ENCODE measurements at places on chromosomes 16 and 17.

GRCh38 chr16:27251541-27252205, 16.9 kb downstream of the NSMCE1 start:
- DNase-seq: no peak

- no peak for DNase-seq
Observed at GRCh38 chr17:17479209-17479608, 2.4 kb downstream of the MED9 start.

- no peak for DNase-seq
Observed at GRCh38 chr17:59506894-59507726, 58.3 kb upstream of the DHX40 start.

DNA sequence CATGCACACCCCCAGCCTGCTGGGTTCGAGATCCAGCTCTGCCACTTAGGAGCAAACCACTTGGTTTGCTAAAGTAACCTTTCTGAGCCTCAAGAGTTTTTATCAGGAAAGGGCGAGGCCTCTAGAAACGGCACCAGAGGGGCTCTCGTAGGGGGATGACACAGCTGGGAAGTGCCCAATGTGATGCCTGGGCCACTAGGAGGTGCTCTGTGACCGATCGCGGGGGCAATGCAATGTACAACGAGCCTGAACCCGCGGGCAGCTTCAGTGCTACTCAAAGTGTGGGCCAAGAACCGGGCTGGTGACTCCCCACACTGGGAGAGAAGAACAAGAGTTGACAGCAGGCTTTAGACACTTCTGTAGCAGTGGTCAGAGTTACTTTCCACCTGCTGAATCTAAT, 9.4 kb downstream of the C16orf89 start:
- DNase-seq: no peak

DNA sequence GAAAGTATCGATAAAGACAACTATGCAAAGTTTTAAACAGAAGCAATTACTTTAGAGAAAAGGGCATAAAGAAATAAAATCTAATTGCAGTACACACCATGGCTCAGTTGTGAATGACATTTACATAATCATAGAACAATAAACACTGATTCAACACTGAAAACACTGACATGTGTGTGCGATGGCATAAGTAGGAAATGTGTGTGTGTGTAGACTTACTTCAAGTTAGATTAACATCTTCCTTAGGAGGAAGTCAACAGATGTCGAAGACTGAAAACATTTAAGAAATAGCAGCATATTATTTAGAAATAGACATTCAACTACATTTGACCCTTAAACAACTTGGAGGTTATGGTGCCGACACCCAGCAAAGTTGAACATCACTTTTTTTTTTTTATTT, 172.4 kb downstream of the STX8 start:
- DNase-seq: no peak

DNA sequence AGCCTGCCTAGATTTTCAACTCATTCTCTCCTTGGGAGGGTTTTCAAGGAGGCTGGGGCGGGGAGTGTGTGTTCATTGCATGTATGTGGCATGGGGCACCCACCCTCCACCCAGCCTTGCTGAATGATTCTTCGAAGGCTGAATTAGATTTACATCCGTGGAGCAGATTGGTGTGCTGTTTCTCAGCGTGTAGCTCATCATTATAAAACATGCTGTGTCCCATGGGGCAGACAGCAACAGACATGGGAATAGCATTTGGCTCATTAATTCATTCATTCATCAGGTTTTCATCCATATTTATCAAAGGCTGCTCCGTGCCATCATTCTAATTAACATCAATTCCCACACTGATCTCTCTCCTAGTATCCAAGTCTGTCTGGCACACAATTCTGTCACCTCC, 10.6 kb upstream of the CD300A start:
- DNase-seq: no peak

- no peak for DNase-seq
Observed at GRCh38 chr17:76270770-76271668, 5.9 kb downstream of the UBALD2 start.

GRCh38 chr17:51527225-51527982, 267.1 kb downstream of the UTP18 start:
- no peak for DNase-seq

DNA sequence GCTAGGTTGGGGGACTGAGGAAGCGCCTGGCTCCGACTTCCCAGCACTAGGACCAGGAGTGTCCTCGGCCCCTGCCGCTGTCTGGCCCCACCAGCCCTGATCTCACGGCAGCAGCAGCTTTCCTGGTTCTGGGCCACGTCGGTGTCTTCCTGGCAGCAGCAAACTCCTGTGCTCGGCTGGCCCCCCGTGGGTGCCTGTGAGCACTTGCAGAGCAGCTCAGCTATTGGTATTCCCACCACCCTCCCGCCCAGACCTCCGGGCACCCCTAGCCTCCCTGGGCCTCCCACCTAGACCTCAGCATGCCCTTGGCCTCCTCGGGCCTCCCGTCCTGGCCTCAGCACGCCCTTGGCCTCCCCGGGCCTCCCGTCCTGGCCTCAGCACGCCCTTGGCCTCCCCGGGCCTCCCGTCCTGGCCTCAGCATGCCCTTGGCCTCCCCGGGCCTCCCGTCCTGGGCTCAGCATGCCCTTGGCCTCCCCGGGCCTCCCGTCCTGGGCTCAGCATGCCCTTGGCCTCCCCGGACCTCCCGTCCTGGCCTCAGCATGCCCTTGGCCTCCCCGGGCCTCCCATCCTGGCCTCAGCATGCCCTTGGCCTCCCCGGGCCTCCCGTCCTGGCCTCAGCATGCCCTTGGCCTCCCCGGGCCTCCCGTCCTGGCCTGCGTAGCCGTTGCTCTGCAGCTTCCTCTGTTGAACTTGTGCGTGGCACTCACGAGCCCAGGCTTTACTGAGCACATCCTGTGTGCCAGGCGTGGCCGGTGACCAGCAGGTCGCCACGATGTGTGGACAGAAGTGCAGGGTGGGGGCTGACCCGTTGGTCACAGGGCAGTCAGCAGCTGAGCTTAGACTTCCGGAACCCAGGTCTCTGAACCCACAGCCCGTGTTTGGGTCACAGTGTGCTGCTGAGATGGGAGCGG, 51.8 kb upstream of the ACSF3 start:
- DNase-seq: no peak

GRCh38 chr17:20008242-20009051, 712 bp upstream of the SPECC1 start:
- no peak for DNase-seq

GRCh38 chr16:73485880-73486279, 438.0 kb upstream of the ZFHX3 start:
- no peak for DNase-seq

GRCh38 chr17:732902-733720, 715 bp downstream of the TLCD3A start:
- no peak for DNase-seq

DNA sequence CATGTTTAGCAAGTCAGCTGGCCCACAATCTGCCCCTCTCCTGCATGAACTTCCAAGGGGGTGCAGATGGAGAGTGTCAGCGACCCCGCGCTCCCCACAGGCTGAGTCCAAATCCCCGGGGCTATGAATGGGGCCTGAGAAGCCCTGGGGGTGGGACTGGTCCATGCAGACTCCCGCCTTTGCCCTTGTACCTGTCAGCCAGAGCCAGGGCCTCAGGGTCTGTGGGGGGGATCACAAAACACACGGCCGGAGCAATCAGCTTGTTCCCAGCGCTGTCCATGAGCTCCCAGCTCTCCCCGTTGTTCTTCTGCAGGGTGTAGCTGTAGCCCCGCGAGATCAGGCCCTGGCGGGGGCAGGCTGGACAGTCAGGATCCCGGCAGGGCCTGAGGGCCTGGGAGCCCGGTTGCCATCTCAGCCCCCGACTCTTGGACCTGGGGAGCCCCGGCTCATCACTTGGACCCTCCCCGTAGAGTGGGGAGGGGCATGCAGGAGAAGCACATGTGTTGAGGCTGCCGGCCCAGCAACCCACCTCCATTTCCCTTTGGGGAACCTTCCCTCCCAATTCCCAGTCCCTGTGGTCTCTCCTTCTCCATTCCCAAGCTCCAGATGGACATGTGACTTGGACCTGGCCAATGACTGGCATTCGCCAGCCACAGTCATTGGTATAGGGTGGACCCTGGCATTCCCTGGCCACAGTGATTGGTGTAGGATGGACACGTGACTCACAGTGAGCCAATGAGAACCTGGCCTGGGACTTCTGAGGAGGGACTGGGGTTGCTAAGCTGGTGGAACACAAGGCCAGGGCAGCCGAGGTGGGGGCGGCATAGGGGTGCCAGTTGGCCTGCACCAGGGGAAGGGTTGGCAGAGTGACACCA, 42.4 kb downstream of the PPL start:
- DNase-seq: no peak

DNA sequence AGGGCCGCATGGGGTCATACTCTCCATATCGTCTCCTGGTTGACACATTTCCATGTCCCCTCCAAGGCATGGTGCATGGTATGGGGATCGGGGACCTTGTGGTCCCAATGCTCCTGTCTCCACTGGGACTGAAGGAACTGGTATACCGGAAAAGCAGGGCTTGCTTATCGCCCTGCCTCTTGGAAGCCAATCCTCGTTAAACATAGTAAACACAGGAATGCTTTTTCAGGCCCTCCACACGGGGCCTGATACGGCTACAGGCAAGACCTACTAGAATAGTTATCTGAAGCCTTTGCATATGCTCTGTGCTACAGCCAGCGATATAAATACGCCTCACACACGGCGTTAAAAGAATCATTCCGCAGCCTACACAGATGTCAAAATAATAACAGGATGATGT, 159.5 kb downstream of the SHISA9 start:
- no peak for DNase-seq

- no peak for DNase-seq
Observed at GRCh38 chr17:81018044-81018802, 16.7 kb upstream of the BAIAP2 start.

DNA sequence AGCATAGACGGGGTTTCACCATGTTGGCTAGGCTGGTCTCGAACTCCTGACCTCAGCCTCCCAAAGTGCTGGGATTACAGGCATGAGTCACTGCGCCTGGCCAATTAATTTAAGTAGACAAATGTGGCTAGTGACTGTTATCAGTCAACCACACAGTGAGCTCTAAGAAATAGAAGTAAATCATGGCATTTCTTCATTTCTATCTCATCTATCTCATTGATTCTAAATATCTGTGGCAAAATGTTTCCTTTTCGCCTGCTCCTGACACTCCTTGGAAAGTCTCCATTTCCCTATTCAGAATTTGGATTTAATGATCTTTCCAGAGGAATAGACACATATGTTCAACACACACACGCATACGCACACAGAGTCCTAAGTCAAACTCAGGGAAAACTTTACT, 81.3 kb downstream of the HIC1 start:
- DNase-seq: no peak

- no peak for DNase-seq
Observed at GRCh38 chr17:15112846-15113617, 152.1 kb downstream of the PMP22 start.

DNA sequence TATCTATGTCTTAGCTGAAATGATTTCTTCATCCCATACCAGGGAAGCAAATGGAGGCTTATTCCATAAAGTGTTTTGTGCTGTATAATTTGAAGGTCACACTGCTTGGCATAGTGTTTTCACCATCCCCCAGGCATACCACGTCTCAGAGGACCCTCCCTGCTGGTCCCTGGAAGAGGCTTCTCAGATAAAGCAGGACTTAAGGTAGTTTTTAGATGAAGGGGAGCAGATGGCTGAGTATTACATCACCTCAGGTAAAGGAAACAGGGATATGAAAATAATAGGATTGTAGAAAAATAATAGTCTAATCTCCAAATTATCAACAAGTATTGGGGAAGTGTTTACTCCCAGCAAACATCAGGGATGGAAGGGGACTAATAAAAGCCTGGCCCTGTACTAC, 7.3 kb upstream of the SMG1 start:
- DNase-seq: no peak

DNA sequence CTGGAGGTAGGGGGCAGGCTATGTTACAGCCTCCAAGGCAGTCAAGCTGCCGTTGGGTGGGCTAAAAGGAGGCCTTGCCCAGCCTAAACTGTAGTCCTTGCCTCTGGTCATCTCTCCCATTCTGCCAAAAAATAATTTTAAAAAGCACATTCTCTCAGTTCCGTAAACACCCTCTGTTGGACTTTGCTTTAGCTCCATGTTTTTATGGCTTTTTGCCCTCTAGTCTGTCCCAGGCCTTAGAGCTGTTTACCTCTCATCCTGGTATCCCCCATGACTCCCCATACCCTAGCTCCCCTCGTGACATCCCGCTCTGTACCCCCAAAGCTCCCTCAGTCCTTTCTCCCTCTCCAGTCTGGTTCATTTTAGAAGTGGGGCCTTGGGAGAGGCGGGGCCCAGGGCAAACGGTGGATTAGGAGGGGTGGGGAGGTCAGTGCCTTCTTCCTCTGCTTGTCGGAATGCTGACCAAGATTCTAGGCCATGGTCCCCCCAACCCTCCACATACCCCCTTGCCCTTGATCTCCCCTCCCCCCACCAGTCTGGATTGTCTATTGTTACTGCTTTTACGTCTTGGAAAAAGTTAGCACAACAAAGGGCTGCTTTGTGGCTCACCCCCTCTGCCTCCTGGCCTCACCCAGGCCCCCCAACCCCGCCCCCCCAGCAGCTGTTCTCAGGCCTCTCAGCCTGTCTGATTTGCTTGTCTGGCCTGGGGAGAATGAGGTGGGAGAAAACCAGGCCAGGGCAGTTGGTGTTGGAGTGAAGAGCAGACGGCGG, 18.4 kb downstream of the GJD3 start:
- no peak for DNase-seq

DNA sequence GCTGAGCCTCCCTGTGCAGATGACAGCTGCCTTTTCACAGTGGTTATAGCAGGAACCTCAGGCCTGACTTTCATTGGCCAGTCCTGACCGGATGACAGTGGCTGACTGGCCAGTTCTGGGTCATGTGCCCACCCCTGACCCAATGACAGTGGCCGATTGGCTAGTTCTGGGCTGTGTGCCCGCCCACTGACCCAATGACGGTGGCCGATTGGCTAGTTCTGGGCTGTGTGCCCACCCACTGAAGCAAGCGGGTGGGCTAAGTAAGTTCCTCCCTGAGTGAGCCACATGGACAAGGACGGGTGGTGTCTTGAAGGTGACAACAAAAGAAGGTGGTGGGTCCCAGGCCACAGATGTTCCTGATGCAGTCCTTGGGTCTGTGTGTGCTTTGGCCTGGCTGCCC, 9.5 kb downstream of the DEF8 start:
- DNase-seq: no peak

All from NCI-H1417 treated with DMSO at 0.1 percent for 48 hours (cell line).